ENCODE measurements at places on chromosomes 4 and X.

- no peak for DNase-seq
These were observed 13.1 kb upstream of the SLC9B1 start for GRCh38 chr4:103032574-103032973.

GRCh38 chr4:3471098-3471760 lies 8.1 kb downstream of the DOK7 start:
- DNase-seq = no peak

DNA sequence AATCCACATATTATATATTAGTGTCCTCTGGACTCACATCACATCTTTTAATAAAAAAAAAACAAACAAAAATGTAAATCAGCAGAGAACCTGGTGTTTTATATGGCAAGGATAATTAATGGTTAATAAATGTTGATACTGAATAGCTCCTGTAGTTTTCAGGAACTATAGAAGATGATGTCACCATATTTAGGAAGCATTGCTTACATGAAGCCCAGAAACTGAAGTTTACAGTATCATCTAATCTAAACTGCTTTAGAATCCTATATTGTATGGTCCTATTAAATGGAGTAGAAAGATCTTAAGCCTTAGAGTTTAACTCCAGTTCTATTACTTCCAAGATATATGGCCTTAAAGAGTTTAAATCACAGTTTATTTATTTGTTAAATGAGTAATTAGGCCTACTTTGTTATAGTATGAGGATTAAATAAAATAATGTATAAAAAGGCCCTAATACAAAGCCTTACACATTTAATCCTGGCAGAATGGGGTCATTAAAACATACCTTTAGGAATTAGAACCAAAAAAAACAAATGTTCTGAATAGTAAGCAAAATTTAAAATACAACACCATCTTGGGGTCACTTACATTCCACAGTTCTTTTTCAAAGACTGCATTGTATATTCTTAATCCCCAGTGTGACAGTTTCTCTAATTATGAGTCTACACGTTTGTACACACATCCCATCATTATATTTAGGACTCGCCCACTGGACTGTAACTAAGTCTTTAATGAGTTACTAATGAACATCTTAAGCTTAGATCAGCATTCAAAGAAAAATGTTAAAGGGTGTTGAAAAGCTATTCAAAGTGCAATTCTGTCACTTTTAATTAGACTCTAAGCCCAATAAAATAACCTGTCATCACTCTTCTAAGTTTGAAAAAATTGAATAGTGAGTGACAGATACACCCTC lies 305.9 kb downstream of the ADGRL3 start:
- no peak for DNase-seq

DNA sequence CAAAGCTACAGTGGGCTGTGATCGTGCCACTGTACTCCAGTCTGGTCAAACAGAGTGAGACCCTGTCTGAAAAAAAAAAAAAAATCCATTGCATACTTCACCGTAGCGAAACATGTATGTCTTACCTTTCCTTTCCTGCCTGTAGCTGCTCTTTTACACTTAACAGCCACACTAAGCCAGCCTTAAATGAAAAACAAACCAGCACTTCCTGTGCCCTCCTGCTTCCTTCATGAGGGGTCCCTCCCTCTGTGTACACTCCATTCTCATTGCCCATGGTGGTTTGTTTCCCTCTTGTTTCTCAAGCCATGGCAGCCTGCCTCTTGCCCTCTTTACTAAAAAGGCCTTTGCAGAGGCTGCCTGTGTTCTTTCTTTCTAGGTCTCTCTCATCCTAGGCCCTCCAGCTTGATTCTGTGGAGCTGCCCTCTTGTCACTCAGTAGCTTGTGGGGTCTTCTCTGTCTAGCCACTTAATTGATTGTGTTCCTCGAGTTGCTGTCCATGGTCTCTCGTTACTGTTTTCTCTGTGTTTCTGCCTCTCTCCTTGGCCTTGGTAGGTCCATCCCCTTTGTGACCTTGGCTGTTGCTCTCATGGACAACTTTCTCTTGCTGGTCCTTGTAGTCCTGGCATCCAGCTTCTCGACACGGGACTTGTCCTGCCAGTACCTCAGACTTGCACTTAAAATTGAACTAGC lies 52.1 kb upstream of the MSANTD1 start:
- DNase-seq = no peak

DNA sequence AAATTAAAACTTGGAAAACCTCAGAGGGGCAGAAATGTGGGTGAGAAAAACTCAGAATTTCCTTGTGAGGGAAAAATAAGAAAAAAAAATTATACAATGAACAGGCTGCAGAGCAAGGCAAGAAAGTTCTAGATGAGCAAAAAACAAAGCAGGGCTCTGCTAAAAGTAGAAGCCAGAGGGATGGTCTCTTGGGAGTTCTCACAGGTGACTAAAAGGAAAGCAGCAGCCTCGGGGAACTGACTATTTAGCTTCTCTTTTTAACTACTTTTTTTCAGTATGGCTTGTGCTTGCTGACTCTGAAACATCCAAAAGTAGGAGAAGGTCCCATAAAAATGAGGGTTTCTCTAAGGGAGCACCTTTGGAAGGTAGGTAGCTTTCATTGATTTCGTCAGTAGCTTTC lies 36.4 kb downstream of the PCDH19 start:
- no peak for DNase-seq

GRCh38 chrX:47539860-47540259 lies 21.1 kb upstream of the ARAF start:
- DNase-seq = no peak

DNA sequence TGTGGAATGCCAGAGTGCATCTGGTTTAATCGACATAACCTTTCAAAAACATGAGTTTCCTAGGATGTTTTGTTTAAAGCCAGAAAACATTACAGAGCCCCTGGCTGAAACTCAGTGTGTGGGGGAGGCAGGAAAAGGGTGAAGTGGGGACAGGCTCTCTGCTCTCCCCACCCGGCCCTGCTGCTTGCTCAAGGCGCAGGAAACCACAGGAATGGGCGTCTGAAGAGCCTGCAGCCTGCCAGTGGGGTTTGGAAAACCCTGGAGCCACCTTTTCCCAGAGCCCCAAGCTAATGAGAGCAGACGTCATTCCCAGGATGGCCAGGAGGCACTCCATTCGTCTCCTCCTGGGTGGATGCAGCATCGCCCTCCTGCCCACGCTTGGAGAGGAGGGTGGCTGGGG lies 240.6 kb downstream of the AFAP1 start:
- DNase-seq = no peak

DNA sequence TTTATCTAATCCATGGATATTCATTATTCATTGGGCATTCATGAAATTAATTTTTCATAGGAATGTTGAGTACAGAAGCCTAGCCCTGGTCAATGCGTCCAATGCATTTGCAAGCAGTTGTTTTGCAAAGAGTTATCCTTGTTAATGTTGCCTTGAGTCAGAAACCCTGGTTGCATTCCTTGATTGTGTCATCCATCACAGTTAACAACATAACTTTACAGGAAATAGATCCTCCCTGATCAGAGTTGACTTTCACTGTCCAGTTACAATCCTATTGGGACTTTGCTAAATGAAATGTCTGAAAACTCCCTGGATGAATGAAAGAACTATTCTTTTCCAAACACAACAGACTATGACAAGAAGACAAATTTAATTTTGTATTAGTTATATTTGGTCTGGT lies 924.3 kb upstream of the SLIT2 start:
- DNase-seq = no peak

DNA sequence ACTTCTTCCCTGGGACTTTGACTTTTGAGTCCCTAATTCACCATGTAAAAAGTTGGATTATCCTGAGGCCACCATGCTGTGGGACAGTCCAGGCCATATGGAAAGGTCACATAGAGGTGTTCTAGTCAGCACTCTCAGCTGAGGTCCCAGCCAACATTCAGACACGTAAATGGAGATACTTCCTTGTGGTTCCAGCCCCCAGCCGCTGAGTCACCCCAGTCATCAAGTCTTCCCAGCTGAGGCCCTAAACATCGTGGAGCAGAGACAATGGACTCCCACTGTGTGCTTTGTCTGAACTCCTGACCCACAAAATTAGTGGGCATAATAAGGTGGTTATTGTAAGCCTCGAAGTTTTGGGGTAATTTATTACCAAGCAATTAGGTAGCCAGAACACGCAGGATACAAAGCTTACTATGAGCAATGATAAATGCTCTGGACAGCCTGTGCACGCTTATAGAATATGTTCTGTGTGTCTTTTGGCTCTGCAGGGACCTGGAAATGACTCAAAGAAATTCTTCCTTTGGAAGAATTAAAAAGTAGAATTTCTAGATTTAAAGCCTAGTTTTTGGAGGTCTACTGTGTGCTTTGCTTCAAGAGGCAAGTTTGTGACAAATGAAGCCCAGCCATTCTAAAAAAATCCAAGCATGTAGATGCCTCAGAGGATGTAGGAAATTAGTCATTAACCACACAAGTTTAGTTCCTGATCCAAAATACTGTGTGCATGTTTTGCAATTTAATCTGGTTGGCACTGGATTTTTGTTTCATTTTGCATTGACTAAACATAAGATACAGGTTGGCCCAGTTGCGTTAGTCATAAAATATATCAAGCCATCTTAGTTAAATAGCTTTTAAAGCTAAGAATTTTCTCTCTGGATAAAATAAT lies 33.2 kb upstream of the SLC9A7 start:
- no peak for DNase-seq

DNA sequence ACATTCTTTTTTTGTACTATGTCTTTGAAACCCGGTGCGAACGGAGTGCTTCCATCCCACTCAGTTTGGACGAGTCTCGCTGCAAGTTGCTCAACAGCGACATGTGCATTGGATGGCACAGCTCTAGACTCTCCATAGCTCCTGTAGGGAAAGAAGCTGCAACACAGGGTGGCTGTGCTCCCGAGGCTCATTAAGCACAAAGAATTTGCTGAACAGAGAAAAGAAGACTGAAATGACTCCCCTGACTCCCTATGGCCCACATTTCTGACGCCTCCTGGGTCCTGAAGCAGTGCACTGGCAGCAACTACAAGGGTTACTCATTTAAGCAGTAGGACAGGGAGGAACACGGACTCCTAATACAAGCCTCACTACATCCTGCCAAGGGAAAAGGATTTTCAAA lies 127.4 kb downstream of the SH3RF1 start:
- DNase-seq = no peak

DNA sequence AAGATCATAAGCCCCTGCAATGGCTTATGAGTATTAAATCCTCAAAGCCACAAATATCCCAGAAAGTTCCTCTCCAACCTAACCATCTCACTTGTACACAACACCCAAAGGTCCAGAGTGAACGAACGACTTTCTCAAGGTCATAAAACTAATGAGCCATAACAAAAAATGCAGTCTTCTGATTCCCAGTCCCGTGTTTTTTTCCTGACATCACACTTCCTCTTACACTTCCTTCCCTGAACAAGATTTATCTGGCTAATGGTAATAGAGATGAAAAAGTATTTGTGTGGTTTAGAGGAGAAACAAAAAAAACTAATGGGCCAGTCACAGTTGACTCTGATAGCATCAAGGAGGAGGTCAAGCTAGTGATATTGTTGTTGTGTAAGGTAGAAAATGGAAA lies 99.5 kb upstream of the KLHL13 start:
- DNase-seq = no peak

DNA sequence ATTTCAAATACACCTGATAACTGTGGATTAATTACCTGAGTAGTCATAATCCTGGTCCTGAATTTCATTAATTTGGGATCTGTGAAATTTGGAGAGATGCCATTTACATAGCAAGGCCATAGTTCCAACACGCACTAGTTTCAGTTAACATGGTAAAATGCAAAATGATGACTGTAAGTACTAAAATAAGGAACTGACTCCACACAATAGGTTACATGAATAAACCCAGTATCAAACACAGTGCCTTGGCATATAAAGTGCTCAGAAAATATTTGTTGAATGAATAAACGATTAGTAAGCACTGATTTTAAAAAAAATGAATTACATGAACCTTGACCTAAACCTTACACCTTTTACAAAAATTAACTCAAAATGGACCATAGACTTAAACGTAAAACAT lies 9.0 kb downstream of the FBXO8 start:
- no peak for DNase-seq

DNA sequence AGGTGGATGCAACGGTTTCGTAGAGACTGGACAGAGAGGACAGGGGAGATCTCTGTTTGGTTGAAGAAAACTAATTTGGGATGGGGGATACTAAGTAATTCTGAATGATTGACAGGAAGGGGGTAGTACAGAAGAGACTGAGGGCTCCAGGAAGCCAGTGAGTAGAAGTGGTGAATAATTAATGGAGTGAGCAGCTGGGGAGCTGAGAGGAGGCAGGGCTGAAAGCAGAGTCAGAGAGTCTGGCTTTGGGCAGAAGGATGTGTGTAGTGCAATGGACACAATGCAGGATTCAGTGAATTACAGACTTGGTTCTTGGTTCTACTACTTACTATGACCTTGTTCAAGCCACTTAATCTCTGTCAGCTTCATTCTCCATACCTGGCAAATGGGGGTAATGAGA lies 161.7 kb downstream of the RBMX2 start:
- DNase-seq = no peak

GRCh38 chrX:40076750-40077575 lies 20.8 kb downstream of the BCOR start:
- no peak for DNase-seq
